ENCODE measurements at places on chromosomes 12 and 14.

GRCh38 chr14:25846246-25846645 lies 751.6 kb downstream of the NOVA1 start:
- no peak for DNase-seq

- DNase-seq, result no peak
Observed at GRCh38 chr12:1933342-1934051, 15.0 kb upstream of the CACNA2D4 start.

- no peak for DNase-seq
Observed at GRCh38 chr14:56195223-56195622, 77.0 kb downstream of the PELI2 start.

DNA sequence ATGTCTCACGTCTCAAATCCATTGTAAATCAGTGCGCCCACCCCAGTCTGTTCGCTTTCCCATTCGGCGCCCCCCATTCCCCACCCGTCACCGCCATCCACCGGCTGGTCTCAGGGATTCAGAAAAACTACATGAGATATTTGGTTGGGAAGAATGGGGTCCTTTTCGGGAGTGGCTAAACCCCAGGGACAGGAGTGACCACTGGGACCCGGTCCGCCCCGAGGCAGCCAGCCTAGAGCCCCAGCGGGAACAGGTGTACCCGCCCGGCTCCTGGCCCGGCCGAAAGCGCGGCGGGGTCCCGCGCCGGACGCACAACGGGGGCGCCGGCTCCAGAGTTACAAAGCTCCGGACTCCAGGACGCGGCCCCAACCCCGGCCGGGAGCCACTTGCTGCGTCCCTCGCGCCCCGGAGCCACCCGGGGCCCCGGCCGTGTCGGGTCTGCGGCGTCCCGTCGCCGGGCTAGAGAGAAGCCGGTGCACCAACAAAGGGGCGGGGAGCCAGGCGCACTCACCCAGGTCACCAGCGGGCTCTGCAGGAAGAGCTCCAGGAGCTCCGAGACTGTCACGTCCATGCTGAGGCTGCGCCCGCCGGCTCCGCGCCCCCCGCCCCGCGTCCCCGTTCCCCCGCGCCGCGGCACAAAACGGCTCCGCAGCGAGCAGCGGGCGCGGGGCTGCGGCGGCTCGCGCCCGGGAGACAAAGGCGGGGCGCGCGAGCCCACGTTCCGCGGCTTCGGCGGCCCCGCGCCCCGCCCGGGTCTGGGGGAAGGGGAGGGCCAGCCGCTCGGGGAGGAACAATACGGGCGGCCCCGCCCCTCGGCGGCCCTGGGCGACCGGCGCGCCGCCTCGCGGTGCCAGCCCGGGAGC lies at the start of gene CCDC88C:
TSS of gene CCDC88C (minus strand) at position 701 of the 863 bp plus-strand sequence. CDS start at position 571, 130 bp downstream.
- no peak for DNase-seq

- DNase-seq, result no peak
Observed at GRCh38 chr14:100144996-100145646, 14.3 kb downstream of the DEGS2 start.

DNA sequence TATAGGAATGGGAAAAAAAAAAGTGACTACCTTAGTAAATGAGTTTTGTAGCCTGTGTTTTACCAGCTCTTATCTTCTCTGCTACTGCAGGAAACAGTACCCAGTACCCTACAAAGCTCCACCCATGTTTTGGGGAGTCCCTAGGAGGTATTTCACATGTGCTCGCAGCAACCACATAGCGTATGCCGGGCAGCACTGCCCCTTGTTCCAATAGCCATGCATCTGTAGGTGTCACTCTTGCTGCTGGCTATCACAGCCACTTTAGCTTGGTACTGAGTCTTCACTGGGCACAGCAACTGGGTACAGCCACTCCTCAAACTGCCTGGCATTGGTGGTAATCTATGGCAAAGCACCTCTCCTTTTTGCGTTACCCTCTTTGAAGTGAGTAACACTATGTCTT lies 2.0 kb upstream of the MDM1 start:
- DNase-seq, result no peak
